Activated effector memory CD4-positive, alpha-beta T cell treated with anti-CD3 and anti-CD28 coated beads, Interleukin-2, amount 50 U/mL, for 16 hours (primary cell): ENCODE measurements at places on chromosomes 13 and 19.

GRCh38 chr13:71306821-71307220 is 560.2 kb downstream of the DACH1 start:
- no peak for DNase-seq

DNA sequence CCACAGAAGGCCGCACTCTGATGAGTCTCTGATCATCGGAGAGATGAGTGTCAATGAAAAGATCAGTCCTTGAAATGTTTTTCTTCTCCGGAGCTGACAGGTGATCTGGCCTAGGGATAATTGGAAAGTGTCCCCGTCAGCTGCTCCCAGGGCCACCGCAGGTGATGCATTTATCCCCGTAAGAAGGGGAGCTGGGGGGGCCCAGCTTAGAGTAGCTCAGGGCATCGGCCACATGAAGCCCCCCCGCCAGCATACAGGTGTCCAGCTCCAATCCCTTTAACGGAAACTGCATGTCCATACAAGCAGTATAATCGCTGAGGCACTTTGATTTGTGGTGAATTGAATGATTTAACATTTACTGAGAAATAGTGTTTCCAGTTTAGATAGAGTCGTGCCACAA is 27.7 kb downstream of the ATP4B start:
- no peak for DNase-seq

DNA sequence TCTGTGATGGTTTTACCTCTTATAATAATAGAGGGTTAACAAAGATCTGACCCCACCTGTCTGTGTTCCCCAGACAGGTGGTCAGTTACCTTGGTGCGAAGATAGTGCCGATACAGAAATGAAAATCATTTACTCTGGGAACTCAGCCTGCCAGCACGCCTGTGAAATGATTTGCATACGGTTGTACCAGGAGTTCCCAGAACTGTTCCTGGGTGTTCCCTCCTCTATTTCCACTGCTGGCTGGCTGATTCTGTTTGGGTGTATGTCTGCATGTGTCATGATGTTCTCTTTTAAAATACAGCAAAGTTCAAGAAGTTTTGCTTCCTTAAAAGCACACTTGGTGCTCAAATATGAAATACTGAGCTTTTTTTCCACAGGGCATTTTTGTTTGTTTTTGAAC is 527.1 kb downstream of the FGF9 start:
- no peak for DNase-seq

GRCh38 chr19:12800923-12801465 is 606 bp downstream of the PRDX2 start:
- peak; percentile 73 for DNase-seq

GRCh38 chr13:47421525-47421924 is 524.7 kb upstream of the HTR2A start:
- DNase-seq = no peak

- peak; percentile 64 for DNase-seq
Measured at GRCh38 chr13:35720690-35721554, 244.4 kb upstream of the MAB21L1 start.
